ENCODE measurements at places on chromosomes 4 and X. TPM values are rescaled to one million over a fixed set of nuclear protein-coding genes. Genes with fewer than 3 reads are reported as not detected.

- DNase-seq, result no peak
Observed at GRCh38 chrX:38672646-38673045, 111.3 kb downstream of the TSPAN7 start.

DNA sequence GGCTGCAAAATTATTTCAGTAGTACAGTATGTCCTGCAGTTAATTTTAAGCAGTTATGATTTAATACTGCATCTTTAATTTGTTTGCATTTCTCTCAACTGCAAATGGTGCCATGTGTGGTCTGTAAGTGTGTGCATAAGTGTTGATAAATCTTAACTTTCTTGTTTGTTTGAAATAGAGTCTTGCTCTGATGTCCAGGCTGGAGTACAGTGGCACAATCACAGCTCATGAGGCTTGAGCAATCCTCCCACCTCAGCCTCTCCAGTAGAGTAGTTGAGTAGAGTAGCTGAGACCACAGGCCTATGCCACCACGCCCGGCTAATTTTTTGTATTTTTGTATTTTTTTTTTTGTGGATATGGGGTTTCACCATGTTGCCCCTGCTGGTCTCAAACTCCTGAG, 322.5 kb upstream of the NR3C2 start:
- DNase-seq, result no peak

GRCh38 chrX:68999356-68999755, 165.9 kb downstream of the PJA1 start:
- DNase-seq, result no peak

GRCh38 chr4:15547392-15547791, 77.7 kb downstream of the CC2D2A start:
- no peak for DNase-seq

DNA sequence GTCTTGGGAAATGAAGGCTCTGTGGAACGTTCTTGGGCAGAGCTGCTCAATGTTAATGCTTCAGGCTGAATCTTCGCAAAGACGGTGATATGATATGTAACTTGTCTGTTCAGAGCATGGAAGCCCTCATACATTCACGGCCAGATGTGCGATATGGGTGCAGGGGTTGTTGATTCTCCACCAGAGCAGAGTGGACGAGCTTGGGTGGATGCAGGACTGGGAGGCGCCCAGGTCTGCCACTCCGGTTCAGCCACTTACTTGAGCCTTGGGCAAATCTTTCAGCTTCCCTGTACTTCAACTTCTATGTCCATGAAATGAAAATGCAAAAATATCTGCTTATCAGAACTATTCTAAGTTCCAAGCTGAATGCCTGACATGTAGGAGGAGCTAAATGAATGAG, 47.4 kb upstream of the MND1 start:
- DNase-seq, result no peak

GRCh38 chr4:1510931-1511330, 104.7 kb upstream of the NKX1-1 start:
- no peak for DNase-seq

- DNase-seq, result no peak
Observed at GRCh38 chr4:40227284-40227683, 30.5 kb downstream of the RHOH start.

DNA sequence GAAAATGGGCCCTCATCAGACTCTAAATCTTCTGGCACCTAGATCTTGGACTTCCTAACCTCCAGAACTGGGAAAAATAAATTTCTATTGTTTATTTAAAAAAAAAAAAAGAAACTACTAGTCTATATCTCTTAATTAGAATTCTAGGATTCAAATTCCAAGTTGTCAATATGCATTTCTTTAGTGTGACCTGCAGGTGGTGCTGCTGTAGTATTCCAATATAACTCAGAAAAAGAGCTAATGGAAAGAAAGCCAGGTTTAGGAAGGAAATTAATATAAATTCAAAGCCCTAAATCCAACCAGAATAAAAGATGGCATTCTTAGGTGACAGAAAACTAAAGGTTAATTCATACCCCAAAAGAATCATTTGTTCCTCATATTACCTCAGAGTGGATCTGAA, 80.0 kb upstream of the NALF2 start:
- peak; percentile 18 for DNase-seq

DNA sequence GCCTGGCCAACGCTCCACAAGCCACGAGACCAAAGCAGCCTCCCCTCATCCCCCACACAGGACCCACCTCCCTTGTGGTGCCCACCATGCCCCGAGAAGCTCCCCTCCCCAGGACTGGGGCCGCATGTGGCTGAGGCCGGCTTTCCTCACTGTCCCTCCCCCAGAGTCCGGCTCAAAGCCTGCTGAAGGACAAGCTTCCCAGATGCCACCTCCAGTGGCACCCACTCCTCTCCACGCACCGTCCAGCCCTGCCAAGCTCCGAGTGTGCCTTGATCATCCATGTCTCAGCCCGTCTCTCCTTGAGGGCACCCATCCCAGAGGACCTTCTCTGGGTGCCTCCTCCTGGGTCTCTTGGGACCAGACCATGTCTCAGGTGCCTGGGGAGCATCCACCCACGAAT, 58.8 kb upstream of the MXD4 start:
- DNase-seq, result no peak

- no peak for DNase-seq
Observed at GRCh38 chr4:159145992-159146330, 43.1 kb downstream of the RAPGEF2 start.

- DNase-seq, result no peak
Observed at GRCh38 chr4:140579278-140579677, 10.5 kb upstream of the UCP1 start.

GRCh38 chr4:90183254-90183653, 56.1 kb downstream of the CCSER1 start:
- DNase-seq, result no peak

DNA sequence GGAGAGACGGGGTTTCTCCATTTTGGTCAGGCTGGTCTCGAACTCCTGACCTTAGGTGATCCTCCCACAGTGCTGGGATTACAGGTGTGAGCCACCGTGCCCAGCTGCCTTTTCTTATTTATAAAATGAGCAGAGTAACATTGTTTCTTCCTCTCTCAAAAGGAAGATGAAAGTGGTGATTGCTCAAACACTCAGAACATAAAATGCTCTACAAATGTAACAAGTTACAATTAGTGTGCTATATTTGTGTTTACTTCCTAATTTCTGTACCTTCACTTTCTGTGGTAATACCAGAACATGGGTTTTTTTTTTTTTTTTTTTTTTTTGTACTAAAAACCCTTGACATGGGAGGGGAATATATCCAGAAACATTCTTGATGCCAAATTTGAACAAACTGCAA, 197.9 kb downstream of the MGST2 start:
- DNase-seq, result no peak

GRCh38 chr4:71456841-71457240, 118.0 kb downstream of the SLC4A4 start:
- no peak for DNase-seq

DNA sequence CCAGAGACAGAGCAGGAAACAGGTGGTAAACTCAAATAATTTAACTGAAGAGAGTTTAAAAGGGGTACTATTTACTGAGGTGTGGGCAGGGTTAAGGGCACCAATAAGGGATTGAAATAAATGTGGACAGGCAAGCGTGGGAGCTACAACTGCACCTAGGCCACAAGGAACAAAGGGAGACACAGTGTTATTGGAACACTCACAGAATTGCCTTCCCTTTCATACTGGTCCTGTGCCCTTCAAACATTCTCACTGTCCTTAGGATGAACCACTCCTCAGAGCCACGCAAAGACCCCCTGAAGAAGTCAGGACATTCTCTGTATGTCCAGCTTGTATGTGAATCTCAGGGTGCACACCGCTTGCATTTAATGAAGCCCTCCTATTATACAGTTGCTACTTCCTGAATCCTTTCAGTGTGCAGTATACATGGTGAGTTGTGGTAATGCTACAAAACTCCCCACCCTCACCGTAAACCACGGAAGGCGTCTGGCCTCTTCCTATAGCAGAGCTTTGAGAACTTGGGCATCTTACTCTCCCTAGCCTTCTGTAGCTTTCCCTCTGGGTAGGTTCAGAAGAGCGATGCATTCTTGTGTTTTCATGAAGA, 9.6 kb upstream of the MRPL1 start:
- no peak for DNase-seq

- no peak for DNase-seq
Observed at GRCh38 chr4:109327641-109328040, 25.2 kb upstream of the COL25A1 start.

DNA sequence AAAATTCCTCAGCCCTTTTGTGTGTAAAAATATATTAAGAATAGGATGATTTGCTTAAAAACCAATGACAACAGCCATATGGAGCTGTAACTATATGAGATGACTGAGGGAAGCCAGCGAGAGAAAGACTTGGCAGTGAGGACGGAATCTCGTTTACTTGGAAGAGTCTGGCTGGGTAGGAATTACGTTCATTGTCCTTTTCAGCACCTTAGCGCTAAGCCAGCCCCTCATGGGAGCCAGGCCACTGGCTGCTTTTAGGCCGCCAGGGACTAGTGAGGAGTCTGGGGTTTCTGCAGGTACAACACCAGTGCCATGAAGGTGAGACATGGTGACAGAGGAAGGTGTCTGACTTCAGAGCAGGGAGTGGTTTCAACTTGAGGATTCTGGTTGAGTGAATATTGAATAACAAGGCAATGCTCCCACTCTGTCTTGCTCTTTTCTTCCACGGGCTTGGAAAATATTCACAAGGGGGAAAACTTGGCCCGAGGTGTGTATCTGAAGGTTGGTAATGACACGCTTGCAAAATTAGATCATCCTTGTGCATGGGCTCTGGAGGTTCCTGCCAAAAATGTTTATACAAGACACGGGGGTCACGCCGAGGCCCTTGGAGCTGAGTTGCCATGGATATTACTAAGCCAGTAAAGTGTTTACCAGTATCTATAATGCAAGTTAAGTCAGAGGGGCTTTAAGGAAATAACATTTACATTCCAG, 17.4 kb downstream of the KLF3 start:
- peak; percentile 82 for DNase-seq

DNA sequence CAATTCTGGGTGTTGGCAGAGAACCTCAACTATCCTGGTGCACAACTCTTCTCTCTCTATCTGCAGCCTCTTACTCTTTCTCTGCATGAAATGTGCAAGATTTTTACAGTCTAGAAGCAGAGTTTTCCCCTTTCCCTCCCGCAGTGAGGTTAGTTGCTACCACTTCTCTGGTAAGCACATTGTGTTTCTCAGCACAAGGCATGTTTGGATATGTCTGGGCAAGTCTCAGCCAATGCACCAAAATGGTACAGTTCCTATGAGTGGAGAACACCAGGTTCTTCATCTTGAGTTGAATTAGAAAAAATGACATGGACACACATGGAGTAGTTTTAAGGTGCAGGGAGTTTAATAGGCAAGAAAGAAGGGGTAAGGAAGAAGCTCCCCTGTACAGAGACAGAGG, 187.0 kb downstream of the CCNG2 start:
- no peak for DNase-seq

DNA sequence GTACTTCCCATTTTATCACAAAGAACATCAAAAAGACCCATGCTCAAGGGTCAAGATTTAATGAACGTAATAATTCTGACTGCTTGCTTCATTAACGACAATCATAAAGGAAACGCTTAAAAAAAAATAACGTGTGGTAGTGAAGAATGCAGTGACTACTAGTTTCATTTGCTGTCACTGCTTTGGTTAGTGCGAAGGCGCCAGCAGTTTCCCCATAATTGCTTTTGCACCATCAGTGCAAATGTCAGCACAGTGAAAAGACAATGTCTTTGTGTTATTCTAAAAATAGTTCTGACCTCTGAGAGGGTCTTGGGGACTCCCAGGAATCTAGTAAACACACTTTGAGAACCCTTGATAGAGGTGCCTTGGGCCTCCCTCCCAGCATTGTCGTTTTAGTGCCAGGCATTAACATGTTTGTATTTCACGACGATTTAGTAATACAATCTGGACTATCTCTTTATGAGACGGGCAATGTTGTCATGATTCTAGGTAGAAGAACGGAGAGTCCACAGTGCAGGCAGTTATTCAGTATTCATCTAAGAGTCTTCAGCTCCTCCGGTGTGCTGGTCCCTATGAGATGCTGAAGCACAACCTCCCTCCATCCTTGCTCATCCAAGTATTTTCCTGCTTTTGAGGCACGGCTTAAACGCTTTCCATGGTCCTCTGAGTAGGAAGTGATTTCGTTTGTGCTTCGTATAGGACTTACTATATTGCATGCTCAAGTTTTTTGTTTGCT, 71.0 kb downstream of the AFF1 start:
- DNase-seq, result no peak

DNA sequence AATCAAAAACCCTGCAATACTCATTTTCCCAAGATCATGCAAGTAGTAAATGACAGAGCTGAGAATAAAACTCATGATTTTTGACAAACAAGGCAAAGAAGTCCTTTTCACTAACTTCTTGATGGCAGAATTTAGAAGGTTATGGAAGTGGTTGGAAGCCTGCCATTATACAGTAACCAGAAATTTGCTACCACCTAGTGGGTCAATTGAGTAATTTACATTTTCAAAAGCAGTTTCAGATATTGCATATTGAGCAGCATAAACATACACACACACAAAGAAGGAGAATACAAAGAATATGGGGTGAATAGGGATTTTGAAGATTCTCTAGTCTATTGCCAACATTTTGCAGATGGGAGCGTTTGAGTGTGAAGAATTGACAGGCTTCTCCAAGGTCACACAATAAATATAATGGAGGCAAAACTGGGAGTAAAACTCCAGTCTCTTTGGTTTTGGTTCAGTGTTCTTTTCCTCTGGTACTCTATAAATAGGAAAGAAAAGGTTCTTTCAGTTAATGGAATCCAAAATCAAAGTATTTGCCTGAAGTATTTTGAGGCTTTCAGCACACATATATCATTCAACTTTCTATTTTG, 70.2 kb downstream of the GC start:
- DNase-seq, result peak; percentile 80

- DNase-seq, result peak; percentile 82
Observed at GRCh38 chrX:47030339-47030738, 47.9 kb upstream of the RGN start.

DNA sequence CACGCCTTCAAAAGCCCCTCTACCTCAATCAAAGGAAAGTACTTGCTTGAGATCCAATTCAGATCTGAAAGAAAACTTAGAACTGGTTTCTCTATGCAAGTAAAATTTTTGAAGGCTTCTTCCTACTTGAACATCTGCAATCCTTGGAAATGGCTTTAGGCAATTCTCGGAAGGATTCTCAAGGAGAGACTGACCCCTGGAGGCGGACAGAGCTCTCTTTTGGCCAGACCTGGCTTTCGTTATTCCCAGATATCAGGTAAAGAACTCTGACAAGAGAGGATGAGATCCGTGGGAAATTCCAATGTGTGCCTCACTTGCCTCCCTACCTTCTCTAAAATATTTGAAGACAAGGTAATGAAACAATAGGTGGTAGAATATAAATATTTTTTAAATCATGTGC, 670.3 kb upstream of the FAM241A start:
- peak; percentile 75 for DNase-seq

The NEIL3 gene
- total RNA-seq, result 3.0 TPM

The SLC38A5 gene
- total RNA-seq, result 3.7 TPM

The NOX1 gene
- total RNA-seq, result not detected

The CYP2U1 gene
- 8.8 TPM for total RNA-seq

The HSD17B13 gene
- not detected for total RNA-seq

The ARSJ gene
- total RNA-seq, result 9.5 TPM

The RAB9B gene
- total RNA-seq, result 36.2 TPM

The TLR10 gene
- total RNA-seq, result 0.41 TPM

The GLRB gene
- 2.8 TPM for total RNA-seq

The HTRA3 gene
- total RNA-seq, result 35.2 TPM

The DGKK gene
- 0.10 TPM for total RNA-seq
